Activated T-cell treated with anti-CD3 and anti-CD28 coated beads, Interleukin-2, amount 50 U/mL, for 24 hours (primary cell): ENCODE measurements at places on chromosomes 4 and X.
A peak's percentile ranks its signal among the peaks of the same experiment; 100 is the strongest.

- peaks cover 52% of the 10 kb centered on the region for H3K36me3 ChIP-seq
- H3K27me3 ChIP-seq = no peaks in the 10 kb centered on the region
These were observed 111.3 kb downstream of the AFF1 start for GRCh38 chr4:87046121-87046551.

DNA sequence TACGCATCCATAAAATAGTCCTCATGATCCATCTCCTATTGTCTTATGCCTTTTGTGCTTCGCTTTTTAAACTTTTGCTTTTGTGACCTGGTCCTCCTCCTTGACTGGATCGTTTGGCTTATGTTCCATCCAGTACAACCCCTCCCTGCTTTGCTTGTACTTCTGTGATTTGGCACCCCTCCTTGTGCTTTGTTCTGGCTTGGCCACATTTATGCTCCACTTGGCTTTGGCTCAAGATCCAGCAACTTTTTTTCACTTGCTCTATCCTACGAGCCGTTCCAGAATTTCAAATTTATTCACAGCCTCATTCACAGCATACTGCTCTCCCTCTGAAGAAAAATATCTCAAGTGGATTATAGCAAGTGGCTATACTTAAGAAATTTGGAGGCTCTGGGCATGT, 28.0 kb upstream of the GLRA2 start:
- no peak for DNase-seq
- H3K27ac ChIP-seq = no peak overlapping the region
- peaks cover 23% of the 10 kb centered on the region for H3K27me3 ChIP-seq
- H3K36me3 ChIP-seq = no peaks in the 10 kb centered on the region

- peaks cover 54% of the 10 kb centered on the region for H3K27me3 ChIP-seq
- H3K36me3 ChIP-seq = no peaks in the 10 kb centered on the region
- DNase-seq = no peak
- H3K4me3 ChIP-seq = no peak overlapping the region
- no peaks in the 10 kb centered on the region for H3K4me1 ChIP-seq
These were observed 36.4 kb upstream of the PLAC1 start for GRCh38 chrX:134694333-134695322.

GRCh38 chrX:51802917-51803688, 59.9 kb downstream of the GSPT2 start:
- DNase-seq = peak; percentile 67
- peak overlapping the region; percentile 87 for H3K4me3 ChIP-seq
- peaks cover 19% of the 10 kb centered on the region for H3K36me3 ChIP-seq
- H3K4me1 ChIP-seq = peaks cover 30% of the 10 kb centered on the region

GRCh38 chr4:95732061-95732460, 107.8 kb upstream of the PDHA2 start:
- no peaks in the 10 kb centered on the region for H3K4me1 ChIP-seq
- no peak overlapping the region for H3K27ac ChIP-seq
- H3K36me3 ChIP-seq = no peaks in the 10 kb centered on the region
- H3K27me3 ChIP-seq = no peaks in the 10 kb centered on the region

- peaks cover 54% of the 10 kb centered on the region for H3K36me3 ChIP-seq
- no peaks in the 10 kb centered on the region for H3K4me1 ChIP-seq
- no peak for DNase-seq
- H3K4me3 ChIP-seq = no peak overlapping the region
These were observed 49.2 kb downstream of the SETD7 start for GRCh38 chr4:139506774-139507173.

GRCh38 chrX:34638116-34638515, 19.0 kb downstream of the TMEM47 start:
- H3K27ac ChIP-seq = no peak overlapping the region
- no peaks in the 10 kb centered on the region for H3K36me3 ChIP-seq
- no peak overlapping the region for H3K4me3 ChIP-seq
- no peaks in the 10 kb centered on the region for H3K4me1 ChIP-seq
- peaks cover 10% of the 10 kb centered on the region for H3K27me3 ChIP-seq

DNA sequence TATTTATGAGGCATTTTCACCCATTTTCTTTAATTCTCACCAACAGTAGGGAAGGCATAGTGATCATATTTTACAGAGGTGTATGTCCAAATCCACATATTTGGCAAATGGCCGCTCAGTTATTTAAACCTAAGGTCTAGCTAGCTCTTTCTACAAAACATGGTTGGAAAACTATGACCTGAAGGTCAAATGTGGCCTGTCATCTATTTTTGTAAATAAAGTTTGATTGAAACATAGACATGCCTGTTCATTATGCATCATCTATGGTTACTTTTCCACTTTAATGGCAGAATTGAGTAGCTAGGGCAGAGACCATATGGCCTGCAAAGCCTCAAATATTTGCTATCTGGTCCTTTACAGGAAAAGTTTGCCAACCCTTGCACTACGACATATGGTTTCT, 44.2 kb downstream of the GBA3 start:
- no peaks in the 10 kb centered on the region for H3K36me3 ChIP-seq
- no peak overlapping the region for H3K27ac ChIP-seq
- H3K4me1 ChIP-seq = no peaks in the 10 kb centered on the region
- H3K27me3 ChIP-seq = peaks cover 6% of the 10 kb centered on the region

DNA sequence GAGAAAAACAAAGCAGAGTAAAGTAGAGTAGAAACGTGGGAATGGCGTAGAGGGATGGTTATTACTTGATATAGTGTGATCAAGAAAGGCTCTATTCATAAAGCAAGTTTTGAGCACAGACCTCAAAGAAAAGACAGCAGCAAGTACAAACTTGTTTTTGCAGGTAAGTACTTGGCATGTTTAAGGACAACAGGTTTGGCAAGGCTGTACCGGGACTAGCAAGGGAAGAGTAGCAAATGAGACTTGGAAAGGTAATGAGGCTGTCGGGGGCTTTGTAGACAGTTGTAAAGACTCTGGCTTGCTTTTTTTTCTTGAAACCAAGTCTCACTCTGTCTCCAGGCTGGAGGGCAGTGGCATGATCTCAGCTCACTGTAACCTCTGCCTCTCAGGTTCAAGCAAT, 40.9 kb downstream of the NEK1 start:
- H3K4me1 ChIP-seq = peaks cover 3% of the 10 kb centered on the region
- H3K36me3 ChIP-seq = peaks cover 47% of the 10 kb centered on the region
- no peaks in the 10 kb centered on the region for H3K27me3 ChIP-seq
- DNase-seq = no peak

GRCh38 chr4:81549984-81550383, 78.3 kb upstream of the RASGEF1B start:
- H3K4me1 ChIP-seq = peaks cover 5% of the 10 kb centered on the region
- H3K4me3 ChIP-seq = no peak overlapping the region
- no peak overlapping the region for H3K27ac ChIP-seq
- no peak for DNase-seq
- no peaks in the 10 kb centered on the region for H3K36me3 ChIP-seq

GRCh38 chr4:56296526-56296925, 90.8 kb downstream of the AASDH start:
- H3K4me3 ChIP-seq = no peak overlapping the region
- DNase-seq = no peak
- H3K27me3 ChIP-seq = peaks cover 3% of the 10 kb centered on the region
- no peak overlapping the region for H3K27ac ChIP-seq

DNA sequence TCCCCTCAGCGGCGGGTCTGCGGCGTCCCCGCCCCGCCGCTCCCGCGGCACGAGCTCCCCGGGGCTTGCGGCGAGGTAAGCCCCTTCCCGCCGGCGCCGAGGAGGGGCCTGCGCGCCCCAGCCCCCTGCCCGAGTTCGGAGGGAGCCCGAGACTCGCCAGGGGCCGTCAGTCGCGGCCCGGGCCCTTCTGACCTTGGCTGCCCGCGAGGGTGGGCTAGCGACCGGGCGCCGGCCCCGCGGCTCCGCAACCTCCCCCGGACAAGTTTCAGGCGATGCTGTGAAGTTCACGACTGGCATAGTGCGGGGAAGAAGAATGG, 554 bp downstream of the CDKL5 start:
- no peaks in the 10 kb centered on the region for H3K36me3 ChIP-seq
- peaks cover 10% of the 10 kb centered on the region for H3K4me1 ChIP-seq
- no peak for DNase-seq
- H3K27ac ChIP-seq = peak overlapping the region; percentile 50
- peak overlapping the region; percentile 83 for H3K4me3 ChIP-seq

DNA sequence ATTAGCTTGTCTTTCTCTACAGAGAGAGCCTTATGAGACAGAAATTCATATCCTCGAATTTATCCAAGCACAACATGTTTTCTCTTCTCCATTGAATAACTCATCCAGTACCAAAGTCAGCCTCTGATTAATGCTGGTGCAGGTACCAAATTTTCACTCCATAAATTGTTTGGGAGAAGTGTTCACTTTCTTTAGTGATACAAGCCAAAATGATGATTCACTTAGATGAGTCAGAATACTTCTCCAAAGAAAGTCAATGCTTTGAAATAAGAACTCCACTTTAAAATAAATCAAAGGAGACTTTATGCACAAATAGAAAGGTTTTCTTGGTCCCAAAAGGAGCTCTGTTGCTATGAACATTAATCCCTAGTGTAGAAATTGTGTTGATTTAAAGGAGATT, 60.2 kb downstream of the MAOB start:
- peaks cover 46% of the 10 kb centered on the region for H3K27me3 ChIP-seq
- H3K4me3 ChIP-seq = no peak overlapping the region
- H3K4me1 ChIP-seq = no peaks in the 10 kb centered on the region
- no peak overlapping the region for H3K27ac ChIP-seq
- no peaks in the 10 kb centered on the region for H3K36me3 ChIP-seq
